ENCODE measurements at places on chromosomes 16 and 17.
A peak's percentile ranks its signal among the peaks of the same experiment; 100 is the strongest.

- DNase-seq, result no peak
These were observed 722 bp upstream of the TIMP2 start for GRCh38 chr17:78925662-78926555.

DNA sequence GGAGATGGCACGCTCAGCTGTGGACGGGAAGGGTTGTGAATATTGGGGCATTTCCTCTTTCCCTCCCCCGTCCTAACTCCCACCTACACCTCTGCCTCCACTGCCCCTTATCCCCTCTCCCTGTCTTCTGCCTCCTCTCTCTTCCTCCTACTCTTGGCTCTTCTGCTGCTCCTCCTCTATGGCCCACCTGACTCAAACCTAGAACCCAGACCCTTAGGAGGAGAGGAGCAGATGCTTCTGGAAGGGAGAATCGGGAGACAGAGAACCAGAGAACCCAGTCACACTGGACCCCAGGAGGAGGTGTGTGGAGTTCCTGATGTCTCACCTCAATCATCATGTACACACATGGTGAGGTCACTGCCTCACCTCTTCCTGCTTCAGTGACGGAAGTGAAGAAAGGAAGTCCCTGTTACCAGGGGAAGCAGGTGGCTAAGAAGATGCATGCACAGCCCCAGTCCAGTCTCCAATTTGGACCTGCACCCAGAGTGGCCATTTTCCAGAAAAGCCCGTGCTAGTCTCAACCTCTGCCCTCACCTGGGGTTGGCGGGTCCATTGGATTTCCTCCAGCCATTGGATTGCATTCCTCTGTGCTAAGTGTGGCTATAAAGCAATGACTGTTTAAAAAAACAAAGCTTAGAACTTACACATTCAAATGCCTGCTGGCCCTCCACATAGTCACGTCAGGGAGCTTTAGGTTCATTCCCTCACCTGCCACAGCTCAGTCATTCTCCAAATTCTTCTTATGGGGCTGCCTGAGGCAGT lies 4.0 kb downstream of the RNF222 start:
- no peak for DNase-seq

DNA sequence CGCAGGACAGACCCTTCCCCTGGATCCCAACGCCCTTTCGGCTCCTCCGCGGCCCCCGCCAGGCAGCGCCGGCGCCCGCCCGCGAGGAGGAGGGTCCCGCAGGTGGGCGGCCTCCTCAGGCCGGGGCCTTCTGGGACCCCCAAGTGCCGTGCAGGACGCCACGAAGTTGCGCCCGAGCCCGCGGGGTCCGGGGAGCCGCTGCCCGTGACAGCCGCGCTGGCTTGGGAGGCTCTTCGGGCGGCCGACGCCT lies 504 bp downstream of the ERN1 start:
- no peak for DNase-seq

DNA sequence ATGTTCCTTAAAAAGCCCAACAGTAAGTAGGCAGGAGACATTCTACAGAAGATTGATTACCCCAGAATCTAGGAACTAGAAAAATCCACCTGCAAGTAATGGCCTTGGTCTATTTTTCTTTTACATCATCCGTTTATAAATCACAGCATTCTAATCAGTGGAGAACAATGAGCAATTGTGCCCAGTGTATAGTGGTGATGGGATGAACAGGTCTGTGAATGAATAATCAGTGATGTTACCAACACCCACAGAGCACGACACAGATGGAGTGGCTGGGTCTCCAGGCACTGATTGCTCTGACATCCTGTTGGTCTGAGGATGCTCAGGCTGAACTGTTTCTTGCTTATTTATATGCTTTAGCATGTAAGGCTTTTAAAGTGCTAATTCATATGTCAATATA lies 1251.2 kb upstream of the CDH8 start:
- no peak for DNase-seq

GRCh38 chr17:76318586-76318985 lies 10.5 kb upstream of the QRICH2 start:
- DNase-seq, result no peak

GRCh38 chr17:8918807-8919465 lies 46.6 kb downstream of the PIK3R5 start:
- no peak for DNase-seq

DNA sequence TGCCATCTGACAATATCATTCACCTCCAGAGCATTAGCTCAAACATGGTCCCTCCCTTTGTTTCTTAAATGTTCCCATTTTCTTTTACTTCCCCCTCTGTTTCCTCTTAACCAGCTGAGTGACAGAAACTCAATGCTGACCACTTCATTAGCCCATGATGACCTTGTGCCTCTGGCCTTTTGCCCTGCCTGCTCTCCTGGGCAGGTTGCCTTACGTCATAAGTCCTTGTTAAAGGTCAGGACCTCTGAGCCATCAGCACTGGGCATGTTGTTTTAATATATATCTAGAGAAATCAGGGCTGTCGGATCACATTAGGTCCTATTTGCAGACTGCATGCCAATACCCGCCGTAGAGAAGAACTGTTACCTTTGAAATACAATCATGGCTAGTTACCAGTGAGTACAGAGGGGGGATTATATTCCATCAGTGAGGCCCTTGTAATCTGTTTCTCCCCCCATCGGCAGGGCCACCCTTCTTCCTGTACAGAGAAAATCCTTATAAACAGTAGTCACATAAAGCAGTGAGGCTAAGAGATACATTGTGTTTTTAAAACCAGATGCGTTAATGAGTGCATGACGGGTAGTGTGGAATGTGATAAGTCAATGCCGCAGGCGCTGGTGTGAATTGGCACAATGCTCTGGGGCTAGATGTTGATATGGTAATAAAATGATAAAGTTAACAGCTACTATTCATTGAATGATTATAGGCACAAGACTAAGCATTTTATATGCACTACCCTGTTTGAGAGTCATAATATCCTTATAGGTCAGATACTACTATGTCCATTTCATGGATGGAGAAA lies 94.3 kb upstream of the ZFHX3 start:
- no peak for DNase-seq

DNA sequence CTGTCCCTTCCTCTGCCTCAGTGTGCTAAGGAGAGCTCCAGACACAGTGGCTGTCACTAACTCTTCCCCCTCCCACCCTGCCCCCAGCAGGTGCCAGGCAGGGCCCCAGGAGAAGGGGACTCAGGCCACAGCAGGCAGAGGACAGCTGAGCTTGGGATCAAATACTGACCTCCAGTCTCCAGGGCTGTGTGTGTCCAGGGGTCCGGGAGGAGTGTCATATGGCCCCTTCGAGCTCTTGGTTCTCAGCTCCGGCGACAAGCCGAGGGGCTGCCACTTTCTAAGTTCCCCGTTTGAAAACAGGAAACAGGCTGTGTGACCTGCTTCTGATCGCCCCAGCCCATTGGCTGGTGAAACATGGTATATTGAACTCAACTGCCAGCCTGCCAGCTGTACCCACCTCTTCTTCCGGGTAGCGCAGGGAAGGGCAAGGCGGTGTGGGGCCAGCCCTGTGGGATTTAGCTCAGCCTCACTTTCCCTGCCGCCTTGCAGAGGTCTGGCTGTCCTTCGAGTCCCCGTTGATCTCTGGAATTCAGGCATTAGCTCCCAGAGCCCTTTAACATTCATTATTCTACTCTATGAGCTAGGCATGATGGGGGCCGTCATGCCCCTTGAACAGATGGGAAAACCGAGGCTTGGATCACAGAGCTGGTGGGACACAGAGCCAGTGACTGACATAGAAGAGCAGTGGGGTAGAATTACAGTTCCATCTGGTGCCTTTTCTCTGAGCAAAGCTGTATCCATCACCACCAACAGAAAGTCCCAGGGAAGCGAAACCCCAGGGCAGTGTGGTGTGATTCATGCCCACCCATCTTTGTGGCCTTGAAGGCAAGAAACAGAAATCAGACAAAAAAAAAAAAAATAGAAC lies at the start of gene SNX20:
Gene SNX20 (minus strand): TSS at position 292 of the 865 bp plus-strand sequence. CDS start 3,786 bp downstream, outside the sequence.
- DNase-seq, result peak; percentile 90

- DNase-seq, result peak; percentile 96
These were observed 40.1 kb upstream of the CLEC19A start for GRCh38 chr16:19245326-19245925.

- DNase-seq, result no peak
These were observed 441.0 kb upstream of the ERCC4 start for GRCh38 chr16:13478991-13479390.

DNA sequence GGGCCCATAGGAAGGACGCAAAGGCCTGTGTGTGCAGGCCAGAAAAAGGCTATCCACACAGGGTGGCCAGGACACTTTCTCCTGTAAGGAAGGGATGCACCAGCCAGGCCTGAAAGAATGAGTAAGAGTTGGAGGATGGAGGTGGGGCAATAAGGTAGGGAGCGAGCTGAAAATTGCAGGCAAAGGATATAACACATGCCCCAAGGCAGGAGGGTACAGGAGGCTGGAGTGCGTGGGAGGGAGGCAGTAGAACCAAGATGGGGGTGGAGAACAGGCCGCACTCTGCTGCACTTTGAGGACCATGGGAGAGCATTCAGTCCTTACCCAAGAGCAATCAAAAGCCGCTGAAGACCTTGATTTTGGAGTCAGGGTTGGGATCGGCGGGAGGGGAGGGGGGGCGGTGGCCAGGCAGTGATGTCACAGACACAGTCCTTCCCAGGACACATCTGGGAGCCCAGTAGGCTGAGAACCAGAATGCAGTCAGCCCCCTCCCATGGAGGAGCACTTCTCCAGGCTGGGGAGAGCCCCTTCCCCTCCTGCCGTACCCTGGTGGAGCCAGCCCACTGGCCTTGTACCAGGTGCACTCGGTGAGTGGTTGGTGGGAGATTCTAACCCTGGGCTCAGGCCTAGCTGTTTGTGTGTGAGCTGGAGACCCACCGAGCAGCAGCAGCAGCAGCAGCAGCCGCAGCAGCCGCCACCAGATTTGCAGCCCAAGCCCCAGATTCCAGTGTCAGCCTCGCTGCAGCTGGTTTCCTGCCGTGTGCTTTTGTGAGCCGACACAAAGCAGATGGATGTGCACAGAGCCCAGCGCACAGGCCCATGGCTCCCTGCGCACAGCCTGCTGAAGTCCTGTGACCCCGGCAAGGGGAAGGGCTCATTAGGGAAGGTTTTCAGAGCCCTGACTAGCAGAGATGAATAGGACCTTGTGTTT lies 17.5 kb downstream of the ANKRD40 start:
- peak; percentile 7 for DNase-seq

- DNase-seq, result no peak
These were observed 12.0 kb downstream of the MYO18A start for GRCh38 chr17:29168079-29168758.

DNA sequence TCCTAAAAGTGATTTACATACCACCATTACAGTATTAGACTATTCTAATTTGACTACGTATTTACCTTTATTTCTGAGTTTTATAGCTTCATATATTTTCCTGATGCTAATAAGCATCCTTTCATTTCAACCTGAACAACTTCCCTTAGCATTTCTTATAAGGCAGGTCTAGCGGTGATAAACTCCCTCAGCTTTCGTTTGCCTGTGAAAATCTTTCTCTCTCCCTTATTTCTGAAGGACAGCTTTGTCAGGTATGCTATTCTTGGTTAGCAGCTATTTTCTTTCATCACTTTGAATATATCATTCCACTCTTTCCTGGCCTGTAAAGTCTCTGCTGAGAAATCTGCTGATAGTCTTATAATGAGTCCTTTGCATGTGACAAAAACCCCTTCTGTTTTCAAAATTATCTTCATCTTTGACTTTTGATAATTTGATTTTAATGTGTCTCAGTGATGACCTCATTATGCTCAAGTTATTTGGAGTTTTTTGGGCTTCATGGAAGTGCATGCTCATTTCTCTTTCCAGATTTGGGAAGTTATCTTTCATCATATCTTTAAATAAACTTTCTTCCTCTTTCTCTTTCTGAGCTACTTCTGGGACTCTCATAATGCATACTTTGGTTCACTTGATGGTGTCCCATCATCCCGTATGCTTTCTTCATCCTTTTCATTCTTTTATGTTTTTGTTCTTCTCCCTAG lies 285.4 kb upstream of the PMFBP1 start:
- no peak for DNase-seq

DNA sequence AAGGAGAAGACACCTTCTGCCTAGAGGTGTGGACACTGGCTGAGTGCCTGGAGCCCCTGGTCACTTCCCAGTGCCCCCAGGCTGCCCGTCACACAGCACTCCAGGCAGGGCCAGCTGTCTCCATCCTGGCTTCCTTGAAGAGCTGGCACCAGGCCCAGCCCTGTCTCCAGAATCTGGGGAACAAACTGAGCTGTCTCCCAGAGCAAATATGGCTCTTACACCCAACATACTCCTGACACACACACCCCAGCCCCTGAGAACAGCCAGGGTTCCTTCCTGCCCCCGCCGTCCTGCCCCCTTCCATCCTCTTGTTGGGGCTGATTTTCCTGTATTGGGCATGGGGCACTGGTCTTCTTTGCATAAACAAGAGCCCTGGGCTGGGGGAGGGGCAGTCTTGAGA lies 9.1 kb downstream of the NHERF1 start:
- peak; percentile 74 for DNase-seq
